Activated CD8-positive, alpha-beta memory T cell treated with anti-CD3 and anti-CD28 coated beads for 1 hour (primary cell): ENCODE measurements at places on chromosomes 16 and 17.

GRCh38 chr17:740240-741017 lies 8.0 kb downstream of the TLCD3A start:
- no peak for DNase-seq

- DNase-seq = no peak
These were observed 2.8 kb downstream of the NOS2 start for GRCh38 chr17:27797390-27798091.

- no peak for DNase-seq
These were observed 585.1 kb upstream of the PSMD7 start for GRCh38 chr16:73711406-73712080.

DNA sequence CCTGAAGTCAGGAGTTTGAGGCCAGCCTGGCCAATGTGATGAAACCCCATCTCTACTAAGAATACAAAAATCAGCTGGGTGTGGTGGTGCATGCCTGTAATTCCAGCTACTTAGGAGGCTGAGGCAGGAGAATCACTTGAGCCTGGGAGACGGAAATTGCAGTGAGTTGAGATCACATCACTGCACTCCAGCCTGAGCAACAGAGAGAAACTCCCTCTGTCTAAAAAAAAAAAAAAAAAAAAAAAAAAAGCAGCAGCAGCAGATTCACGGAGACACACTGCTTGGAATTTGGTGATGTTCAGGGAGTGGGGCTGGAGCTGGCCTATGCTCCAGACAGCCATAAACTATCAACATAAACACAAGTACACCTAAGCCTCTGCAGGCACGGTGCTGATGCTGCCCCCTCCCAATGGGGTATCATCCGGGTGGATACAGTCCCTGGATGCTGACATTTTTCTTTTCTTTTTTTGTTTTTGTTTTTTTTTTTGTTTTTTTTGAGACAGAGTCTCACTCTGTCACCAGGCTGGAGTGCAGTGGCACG lies 39.6 kb upstream of the RHOT1 start:
- no peak for DNase-seq

- DNase-seq = no peak
These were observed 9.8 kb downstream of the FASN start for GRCh38 chr17:82087961-82088837.

DNA sequence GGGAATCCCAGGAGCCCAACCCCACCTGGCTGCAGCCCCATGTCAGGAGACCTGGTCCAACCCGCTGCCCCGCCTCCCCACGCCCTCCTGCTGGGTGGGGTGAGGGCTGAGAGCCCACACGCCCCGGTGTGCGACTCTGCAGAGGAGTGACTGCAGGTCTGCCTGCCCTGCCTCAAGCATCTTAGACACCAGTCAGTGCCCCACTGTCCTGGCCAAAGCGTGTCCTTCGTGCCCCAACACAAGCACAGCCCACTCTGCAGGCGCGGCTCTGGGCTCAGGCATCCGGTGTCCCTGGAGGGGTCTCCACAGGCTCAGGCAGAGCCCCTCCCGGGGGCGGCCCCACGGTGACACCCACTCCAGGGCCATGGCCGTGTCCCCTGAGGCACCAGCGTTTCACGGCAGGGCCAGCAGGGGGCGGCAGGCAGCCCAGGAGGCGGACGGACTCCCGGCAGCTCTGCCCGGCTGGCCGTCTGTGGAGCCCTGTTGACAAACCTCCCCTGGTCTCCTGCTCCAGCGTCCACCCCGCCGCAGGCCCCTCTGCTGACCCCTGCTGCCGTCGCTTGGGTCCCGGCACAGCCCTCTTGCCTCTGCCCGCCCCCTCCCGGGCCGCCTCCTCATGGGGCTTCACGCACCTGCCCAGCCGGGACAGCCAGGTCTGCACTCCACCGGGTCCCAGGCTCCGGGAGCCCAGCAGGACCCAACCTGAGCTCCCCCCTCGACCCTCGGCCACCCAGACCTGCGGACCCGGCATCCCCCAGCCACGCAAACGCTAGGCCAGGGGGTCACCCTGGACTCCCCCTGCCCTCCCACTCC lies 8.6 kb upstream of the UBE2I start:
- DNase-seq = peak; percentile 32

GRCh38 chr16:11792410-11793241 lies 4.4 kb downstream of the ZC3H7A start:
- DNase-seq = no peak
